ENCODE measurements at places on chromosomes 6 and 20.

DNA sequence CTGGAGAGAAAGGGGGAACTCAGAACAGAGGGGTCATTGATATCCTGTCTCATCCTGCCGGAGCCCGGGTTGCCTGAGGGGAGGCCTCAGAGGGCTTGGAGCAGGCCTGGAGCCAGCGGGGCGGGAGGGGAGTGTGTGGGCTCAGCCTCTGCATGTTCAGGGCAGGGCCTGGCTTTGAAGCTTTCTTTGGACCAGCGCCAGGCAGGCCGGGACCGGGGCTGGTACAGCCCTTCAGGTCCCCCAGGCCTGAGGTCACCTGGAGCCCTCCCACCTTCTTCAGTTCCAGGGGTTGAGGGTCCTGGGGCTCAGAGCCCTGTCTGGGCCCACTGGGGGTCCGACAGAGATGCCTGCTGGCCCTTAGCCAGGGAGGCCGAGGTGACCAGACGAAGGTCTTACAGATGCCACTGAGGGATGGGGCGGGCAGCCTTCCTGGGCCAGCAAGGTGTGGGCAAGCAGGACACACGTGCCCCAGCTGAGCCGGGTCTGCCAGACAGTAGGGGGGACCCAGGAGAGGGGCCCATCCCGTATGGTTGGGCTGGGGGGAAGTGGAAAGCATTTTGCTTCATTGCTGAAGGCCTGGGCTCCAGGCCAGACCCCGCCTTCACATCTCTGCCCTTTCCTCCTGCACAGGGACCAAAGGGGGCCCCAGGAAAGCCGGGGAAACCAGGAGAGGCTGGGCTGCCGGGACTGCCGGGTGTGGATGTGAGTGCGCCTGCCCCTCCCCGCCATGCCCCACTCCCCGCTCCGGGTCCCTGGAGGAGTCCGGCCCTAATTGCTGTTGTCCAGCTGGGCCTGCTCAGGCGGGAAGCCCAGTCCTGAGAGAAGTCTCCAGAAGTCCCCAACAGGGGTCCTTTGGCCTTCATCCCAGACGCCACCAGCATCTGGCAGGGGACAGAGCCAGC, 2.0 kb downstream of the COL9A3 start:
- DNase-seq = no peak

GRCh38 chr20:38805958-38806854, 709 bp downstream of the PPP1R16B start:
- peak; percentile 69 for DNase-seq

- no peak for DNase-seq
Measured at GRCh38 chr20:35700625-35701148, 1.5 kb downstream of the ROMO1 start.

- DNase-seq = no peak
Measured at GRCh38 chr6:170132561-170132991, 158.3 kb downstream of the DLL1 start.

DNA sequence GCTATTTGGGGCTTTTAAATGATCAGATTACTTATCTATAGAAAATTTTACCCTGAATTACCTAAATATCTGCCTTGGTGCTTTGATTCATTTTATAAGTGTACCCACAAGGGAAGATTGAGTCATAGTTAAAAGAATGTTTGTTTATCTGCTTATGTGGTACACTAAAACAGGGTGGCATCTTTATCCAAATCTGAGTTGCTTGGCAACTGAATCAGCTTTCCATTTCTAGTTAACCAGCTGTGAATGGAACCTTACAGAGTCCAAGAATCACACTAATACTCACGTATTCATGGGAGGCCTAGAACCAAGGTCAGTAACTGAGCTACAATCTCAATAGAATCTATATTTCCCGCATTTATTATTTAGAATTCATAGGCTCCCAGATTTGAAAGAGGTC, 44.0 kb upstream of the CAP2 start:
- DNase-seq = no peak

DNA sequence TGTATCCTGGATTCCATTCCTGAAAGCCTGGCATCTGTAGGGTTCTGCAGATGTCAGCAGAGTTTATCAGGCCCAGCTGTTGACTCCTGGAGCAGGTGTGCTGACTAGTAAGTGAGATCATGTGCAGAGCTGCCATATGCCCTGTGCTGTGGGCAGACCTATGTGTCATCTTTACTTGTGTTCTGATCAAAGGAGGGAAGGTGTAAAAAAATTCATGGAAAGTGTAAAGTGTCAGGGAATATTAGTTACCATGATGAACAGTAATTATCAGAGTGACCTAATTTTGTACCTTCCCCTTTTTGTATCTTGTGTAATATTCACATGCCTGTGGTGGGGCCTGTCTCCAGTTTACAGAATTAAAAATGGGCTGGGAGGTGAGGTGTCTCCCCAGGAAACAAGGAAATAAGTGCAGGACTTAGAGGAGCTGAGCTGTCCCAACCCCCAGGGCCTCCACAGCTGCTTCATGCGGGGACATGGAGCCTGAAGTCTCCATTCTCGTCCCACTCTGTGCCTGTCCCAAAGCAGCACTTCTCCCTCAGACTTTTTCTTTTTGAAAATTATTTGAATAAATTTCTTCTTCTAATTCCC, 148.2 kb upstream of the GGTLC1 start:
- no peak for DNase-seq

DNA sequence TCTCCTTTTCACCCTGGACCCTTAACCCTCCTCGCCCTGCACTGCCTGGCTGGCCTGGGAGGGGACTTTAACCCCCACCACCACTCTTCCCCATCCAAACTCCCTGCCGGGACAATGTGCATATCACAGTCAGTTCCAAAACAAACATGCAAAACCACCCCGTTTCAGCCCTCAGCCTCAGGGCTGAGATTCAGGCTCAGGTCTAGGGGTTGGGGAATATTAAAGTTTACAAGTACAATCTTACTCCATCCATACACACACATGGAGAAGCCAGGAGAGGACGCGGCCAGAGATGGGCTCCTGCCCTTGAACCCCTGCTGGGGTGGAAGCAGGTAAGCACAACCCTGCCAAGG, 534 bp downstream of the KIAA1755 start:
- DNase-seq = no peak
